Activated CD4-positive, alpha-beta T cell treated with anti-CD3 and anti-CD28 coated beads for 24 hours (primary cell): ENCODE measurements at places on chromosomes 16 and 17.

DNA sequence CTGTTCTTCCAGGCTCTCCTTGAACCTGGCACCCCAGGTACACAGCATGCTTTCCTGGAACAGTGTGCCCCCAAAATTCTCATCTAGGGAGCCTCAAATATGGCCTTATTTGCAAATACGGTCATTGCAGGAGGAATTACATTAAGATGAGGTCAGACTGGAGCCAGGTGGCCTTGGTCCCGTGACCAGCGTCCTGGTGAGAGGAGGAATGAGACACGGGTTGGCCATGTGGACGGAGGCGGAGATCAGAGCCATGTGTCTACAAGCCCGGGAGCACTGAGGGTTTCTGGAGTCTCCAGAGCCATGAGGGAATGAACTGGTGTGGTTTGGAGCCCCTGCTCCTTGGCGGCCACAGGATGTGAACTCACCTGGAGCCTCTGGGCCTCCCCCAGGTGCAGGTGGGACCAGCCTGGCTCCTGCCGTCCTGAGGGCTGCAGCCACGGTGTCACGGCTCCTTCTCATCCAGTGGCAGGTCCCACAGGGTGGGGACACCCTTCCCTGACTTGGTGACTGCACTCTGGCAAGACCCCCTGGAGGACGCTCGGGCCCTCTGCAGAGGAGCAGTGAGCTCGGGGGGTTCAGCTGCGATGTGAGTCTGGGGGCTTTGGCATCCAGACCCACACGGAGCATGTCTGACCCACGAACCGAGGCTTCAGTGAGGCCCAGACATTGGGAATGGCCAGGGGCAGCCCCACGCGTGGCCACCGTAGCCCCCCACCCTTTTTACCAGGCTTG, 21.8 kb upstream of the GNG13 start:
- no peak for DNase-seq

- no peak for DNase-seq
Measured at GRCh38 chr16:12559714-12560113, 244.0 kb downstream of the CPPED1 start.

DNA sequence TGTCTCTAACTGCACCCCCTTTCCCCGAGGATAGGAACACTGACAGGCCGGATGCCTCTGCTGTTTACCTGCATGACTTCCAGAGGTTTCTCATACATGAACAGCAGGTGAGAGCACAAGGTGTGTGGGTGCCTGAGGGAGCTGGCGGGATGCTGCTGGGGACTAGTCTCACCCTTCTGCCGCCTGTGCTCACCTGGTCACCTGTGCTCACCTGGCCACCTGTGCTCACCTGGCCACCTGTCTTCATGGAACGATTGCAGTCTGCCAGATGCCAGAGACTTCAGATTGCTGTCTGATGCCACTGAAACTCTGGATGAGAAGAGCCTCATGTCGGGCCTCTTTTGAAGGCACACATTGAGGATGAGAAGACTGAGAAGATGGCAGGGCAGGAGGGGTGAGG, 104.1 kb downstream of the PLCG2 start:
- DNase-seq: no peak

GRCh38 chr16:51053775-51054174, 97.3 kb downstream of the SALL1 start:
- no peak for DNase-seq

GRCh38 chr17:15510361-15510760, 42.9 kb upstream of the CDRT4 start:
- DNase-seq: no peak

- DNase-seq: no peak
Measured at GRCh38 chr17:6903326-6903900, 71.9 kb upstream of the TEKT1 start.

DNA sequence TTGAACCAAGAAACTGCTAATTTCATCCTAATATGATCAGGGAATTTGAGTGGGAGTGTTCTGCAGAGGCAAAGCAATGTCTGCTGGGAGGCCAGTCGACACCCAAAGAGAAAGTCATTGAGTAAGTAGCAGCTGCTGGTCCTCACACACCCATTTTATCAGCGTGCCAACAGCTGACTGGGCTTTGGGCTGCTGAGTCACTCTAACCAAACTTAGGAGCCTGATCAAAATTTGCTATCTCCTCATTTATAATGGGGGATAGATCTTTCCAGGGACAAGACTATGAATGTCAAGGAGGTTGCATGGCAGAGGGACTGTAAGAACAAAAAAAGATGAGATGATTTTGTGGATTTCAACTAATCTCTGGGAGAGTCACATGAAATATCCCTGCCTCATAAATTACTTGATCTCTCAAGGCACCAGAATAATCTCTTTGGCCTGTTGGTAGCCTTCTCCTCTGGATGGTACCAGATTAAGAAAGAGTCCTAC, 32.9 kb downstream of the CPSF4L start:
- no peak for DNase-seq

GRCh38 chr16:89448656-89449055, 41.7 kb downstream of the ANKRD11 start:
- DNase-seq: no peak

GRCh38 chr17:70327723-70328122, 158.4 kb downstream of the KCNJ2 start:
- no peak for DNase-seq

DNA sequence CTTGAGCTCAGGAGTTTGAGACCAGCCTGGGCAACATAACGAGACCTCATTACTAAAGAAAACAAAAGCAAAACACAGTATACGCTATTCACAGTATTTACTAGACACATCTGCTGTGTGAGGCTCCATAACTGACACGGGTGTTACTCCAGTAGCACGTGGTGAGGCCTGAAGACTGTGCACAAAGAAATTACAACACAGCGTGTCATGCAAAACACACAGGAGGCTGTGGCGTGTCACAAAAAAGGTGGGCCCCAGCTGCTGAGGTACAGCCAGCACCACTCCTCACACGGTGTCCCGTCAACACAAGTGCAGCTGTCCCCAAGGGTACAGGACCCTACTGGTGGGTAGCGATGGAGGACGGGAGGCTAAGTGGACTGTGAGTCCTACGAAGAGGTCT, 2.7 kb downstream of the CYBC1 start:
- no peak for DNase-seq

DNA sequence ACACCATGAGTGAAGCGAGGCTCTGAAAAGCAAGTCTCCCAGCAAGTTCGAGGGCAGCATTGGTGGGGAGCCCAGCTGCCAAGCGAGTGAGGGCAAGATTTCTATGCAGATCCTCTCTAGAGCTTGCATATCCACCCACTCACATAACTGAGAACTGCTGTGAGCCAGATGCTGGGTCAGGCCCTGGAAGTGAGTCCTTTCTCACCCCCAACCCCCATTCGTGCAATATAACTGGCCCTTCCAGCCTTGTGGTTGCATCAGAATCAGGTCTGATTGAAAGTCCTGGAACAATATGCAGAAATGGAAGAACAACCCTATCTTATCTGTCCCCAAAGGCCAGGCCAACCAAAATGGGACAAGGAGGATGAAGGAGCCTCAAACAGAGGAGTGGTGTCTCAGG, 146.6 kb downstream of the IRX5 start:
- no peak for DNase-seq

DNA sequence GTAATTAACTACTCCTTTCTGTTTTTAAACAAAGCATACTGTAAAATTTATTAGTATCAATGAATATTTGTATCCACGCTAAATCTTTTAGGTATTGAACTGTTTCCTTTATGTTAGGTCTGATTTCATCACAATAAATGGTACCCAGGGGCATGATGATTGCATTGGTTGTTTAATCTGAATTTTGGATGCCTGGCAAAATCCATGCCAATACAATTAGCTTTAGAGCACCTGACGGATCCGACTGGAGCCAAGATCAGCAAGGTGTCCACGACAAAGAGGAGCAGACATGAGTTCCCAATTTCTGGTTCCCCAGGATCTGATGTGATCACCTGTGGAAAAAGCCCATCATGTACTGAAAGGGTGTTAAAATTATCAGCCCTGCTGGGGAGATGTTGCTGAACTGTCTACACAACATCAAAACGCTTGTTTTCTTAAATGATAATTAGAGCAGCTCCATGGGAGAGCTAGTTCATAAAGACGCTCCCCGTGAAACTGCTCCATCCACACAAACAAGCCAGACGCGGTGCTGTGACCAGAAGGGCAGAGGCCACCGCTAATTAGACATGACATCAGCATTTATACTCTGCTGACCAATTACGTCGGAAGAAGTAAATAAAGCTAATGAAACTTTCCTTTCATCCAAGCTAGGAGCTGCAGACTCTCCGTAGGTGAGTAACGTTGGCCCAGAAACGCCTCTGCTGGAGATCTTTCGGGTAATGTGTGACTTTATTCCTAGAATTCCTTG, 151.7 kb downstream of the CPPED1 start:
- no peak for DNase-seq
